ENCODE measurements at places on chromosomes 16 and 17. TPM values are rescaled to one million over a fixed set of nuclear protein-coding genes. Genes with fewer than 3 reads are reported as not detected.

SPHK1 gene
- 47.4 TPM for total RNA-seq

DUS1L gene
- 88.9 TPM for total RNA-seq

FBXW10 gene
- not detected for total RNA-seq

HOXB5 gene
- total RNA-seq, result 3.8 TPM

- no peaks in the 10 kb centered on the region for H3K27me3 ChIP-seq
- DNase-seq, result no peak
- peaks cover 39% of the 10 kb centered on the region for H3K36me3 ChIP-seq
These were observed 2.4 kb downstream of the ACTG1 start for GRCh38 chr17:81509972-81510784.

- H3K27me3 ChIP-seq, result no peaks in the 10 kb centered on the region
- no peak for DNase-seq
- H3K27ac ChIP-seq, result no peak overlapping the region
- H3K4me1 ChIP-seq, result peaks cover 68% of the 10 kb centered on the region
- no peak overlapping the region for H3K4me3 ChIP-seq
- no peaks in the 10 kb centered on the region for H3K36me3 ChIP-seq
These were observed 10.1 kb downstream of the LITAF start for GRCh38 chr16:11576427-11577289.

DNA sequence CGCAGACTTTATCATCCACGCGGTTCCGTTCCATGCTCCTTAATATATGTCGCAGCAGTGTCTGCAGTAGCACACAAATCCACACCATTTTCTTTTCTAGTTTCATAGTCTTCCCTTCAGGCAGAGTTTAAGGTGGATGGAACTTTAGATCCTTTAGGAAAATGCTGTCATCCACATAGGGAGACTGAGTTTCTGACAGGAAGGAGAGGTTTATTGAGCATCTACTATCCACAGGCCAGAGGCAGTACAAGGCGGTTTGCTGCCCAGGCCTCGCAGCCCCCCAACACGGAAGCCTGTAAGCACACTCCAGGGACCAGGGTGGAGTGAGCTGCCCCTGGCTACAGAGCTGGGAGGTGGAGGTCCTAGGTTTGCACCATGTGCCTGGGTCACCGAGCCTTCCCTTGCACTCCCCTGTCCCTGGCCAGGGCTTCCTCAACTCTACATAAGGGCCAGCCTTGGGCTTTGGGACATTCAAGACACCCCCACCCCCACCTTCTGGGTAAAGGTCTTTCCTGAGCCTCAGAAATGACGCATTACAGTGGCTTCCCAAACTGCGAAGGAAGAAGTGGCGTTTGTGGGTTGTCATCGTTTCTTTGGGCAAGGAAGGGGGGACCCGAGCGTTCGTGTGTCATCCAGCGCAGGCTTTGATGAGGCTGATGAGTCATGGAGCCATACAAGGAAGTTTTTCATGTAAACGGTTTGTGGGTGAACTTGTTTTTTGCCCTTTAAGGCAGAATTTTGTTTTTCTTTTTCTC, 146.5 kb upstream of the PLCG2 start:
- no peaks in the 10 kb centered on the region for H3K27me3 ChIP-seq
- H3K4me3 ChIP-seq, result no peak overlapping the region
- no peaks in the 10 kb centered on the region for H3K4me1 ChIP-seq
- DNase-seq, result no peak
- no peaks in the 10 kb centered on the region for H3K36me3 ChIP-seq

- no peak for DNase-seq
- H3K27me3 ChIP-seq, result no peaks in the 10 kb centered on the region
- peak overlapping the region; percentile 59 for H3K4me3 ChIP-seq
These were observed 4.7 kb upstream of the CHD3 start for GRCh38 chr17:7883781-7884386.

DNA sequence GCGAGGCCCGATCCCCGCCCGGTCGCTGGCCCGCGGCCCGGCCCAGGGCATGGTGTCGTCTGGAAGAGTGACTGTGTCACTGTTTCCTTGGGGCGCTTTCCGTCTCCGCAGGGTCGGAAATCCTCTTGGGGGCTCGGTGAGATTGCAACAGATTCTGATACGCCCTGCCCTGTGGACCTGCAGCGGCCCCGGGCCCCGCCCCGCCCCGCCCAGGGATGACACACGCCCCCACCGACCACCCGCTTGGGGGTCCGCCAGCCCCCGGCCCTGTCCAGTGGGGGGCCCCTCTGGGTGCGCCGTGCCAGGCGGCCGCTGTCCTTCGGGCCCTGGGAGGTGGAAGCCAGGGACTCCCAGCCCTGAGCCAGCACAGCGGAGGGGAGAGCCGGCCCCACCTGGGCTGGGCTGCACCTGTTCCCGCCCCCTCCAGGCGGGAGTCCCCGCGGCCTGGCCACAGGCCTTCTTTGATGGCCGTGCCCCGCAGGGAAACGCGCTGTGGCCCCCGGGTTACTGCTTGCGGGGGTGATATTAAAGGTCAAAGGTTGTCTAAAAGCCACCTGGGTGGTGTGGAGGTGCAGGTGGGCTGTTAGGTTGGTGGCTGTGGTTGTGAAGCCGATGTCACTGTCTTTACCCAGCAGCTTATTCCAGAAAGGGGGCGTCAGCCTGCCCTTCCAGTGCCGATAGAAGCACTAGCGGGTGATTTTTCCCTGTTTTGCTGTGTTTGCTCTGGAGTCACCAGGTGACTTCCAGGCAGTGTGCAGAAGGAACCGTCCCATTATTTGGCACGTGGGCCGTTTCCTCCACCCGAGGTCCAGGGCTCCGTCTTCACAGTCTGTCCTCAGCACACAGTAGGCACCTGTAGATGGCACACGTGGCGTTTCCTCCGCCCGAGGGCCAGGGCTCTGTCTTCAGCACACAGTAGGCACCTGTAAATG, 752 bp downstream of the TBC1D24 start:
- no peaks in the 10 kb centered on the region for H3K36me3 ChIP-seq
- H3K27ac ChIP-seq, result no peak overlapping the region
- peak overlapping the region; percentile 90 for H3K4me3 ChIP-seq
- DNase-seq, result no peak
- H3K4me1 ChIP-seq, result peaks cover 19% of the 10 kb centered on the region

DNA sequence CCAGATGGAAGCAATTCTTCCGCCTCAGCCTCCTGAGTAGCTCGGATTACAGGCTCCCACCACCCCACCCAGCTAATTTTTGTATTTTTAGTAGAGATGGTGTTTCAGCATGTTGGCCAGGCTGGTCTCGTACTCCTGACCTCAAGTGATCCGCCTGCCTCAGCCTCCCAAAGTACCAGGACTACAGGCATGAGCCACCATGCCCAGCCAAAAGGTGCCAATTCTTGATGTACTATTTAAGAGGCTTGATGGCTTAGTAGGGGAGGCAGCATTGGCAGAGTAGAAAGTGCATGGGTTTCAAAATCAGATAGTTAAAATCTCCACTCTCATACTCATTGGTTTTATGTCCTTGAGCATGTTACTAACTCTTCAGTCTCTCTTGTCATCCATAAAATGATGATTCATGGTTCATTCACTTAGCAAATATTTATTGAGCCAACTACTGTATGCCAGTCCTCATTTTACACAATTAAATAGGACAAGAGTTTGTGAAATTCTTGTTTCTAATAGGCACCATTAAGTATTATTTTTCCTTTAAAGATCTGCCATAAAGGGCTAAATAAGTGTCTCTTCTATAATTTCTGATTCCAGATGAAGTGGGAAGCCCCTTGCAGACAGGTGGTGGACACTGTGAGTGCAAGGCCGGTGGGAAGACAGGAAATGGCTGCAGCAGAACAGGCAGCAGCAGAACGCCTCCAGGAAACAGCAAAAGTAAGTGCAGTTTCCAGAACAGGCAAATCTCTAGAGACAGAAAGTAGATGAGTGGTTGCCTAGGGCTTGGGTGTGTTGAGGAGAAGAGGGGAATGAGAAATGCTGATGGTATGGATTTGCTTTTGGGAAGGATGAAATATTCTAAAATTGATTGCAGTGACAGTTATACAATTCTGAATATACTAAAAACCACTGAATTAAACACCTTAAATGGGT, 8.2 kb upstream of the RPL27 start:
- H3K4me1 ChIP-seq, result no peaks in the 10 kb centered on the region
- no peak overlapping the region for H3K4me3 ChIP-seq
- no peak for DNase-seq
- H3K36me3 ChIP-seq, result peaks cover 36% of the 10 kb centered on the region
- H3K27ac ChIP-seq, result no peak overlapping the region

DNA sequence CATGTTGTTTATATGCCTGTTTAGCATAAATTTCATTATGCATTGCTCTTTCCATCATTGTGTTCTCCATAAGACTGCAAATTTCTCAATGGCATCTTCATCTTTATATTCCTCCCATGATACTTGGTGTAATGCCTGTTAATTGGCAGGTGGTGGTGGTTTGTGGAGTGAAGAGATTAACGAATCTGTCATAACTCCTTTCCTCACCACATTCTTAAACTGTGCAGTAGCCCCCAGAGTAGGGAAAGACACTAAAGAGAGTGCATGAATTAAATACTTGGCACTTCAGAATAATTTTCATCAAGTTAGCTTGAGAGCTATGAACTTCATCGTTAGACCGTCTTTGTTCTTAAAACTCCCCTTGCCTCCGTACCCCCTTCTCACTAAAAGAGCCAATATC, 329.7 kb downstream of the HS3ST3B1 start:
- H3K36me3 ChIP-seq, result no peaks in the 10 kb centered on the region
- no peaks in the 10 kb centered on the region for H3K27me3 ChIP-seq
- H3K4me3 ChIP-seq, result no peak overlapping the region

GRCh38 chr16:85310868-85311585, 198.8 kb upstream of the CIBAR2 start:
- no peak overlapping the region for H3K27ac ChIP-seq
- no peaks in the 10 kb centered on the region for H3K27me3 ChIP-seq
- H3K36me3 ChIP-seq, result no peaks in the 10 kb centered on the region
- H3K4me3 ChIP-seq, result no peak overlapping the region
- DNase-seq, result no peak

DNA sequence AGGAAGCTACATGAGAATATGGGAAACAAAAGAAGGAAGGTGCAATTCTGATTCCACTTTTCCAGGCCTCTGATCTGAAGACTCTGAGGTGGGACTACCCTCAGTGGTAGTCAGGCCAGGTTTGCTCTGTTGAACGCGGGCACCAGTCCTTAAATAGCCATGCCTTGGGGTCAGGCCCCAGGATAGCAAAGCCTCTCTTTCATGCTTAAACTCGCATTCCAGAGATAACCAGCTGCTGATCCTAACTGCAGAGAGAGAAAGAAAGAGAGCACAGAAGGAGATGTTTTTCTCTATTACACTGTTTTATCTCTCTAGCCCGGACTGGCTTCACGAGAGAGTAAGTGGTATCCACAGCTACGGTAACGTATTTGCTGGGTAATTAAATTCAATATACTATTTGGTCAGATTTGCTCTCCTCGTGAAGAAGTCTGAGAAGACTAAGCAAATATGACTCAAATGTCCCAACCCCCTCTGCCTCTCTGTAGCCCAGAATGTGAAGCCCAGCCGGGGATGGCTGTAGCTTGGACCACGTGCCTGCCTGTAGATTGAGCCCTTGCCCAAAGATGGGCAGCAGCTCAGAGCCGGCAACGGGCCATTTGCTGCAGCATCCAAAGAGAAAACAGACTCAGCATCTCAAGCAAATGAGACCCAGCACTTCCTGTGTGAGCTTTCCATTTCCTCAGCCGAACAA, 122.2 kb downstream of the SMG6 start:
- peaks cover 77% of the 10 kb centered on the region for H3K4me1 ChIP-seq
- peak overlapping the region; percentile 16 for H3K4me3 ChIP-seq
- H3K27ac ChIP-seq, result peak overlapping the region; percentile 91
- H3K27me3 ChIP-seq, result no peaks in the 10 kb centered on the region
- H3K36me3 ChIP-seq, result peaks cover 2% of the 10 kb centered on the region

GRCh38 chr16:3148256-3149192, 13.7 kb downstream of the ZNF213 start:
- H3K36me3 ChIP-seq, result no peaks in the 10 kb centered on the region
- peaks cover 22% of the 10 kb centered on the region for H3K4me1 ChIP-seq
- no peaks in the 10 kb centered on the region for H3K27me3 ChIP-seq
- H3K27ac ChIP-seq, result no peak overlapping the region

DNA sequence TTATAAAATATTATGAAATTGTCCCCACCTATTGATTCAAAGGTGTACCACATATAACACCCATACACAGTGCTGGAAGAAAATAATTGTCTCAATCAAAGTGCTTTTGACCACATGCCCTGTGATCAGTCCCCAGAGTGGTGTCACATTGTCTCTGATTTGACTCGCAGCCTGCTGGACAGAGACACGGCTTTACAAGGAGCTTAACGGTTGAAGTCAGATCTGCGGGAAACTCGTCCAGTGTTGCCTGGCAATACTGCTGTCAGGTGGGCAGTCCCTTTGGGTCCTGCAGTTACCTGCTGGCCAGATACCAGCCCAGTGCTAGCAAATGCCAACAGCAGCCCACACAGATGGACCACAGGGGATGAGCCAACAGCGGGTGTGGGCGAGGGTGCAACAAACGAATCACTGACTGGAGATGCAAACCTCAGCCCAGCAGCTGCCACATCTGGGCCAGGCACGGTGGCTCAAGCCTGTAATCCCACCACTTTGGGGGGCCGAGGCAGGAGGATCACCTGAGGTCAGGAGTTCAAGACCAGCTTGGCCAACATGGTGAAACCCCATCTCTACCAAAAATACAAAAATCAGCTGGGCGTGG, 26.2 kb upstream of the SSTR2 start:
- no peaks in the 10 kb centered on the region for H3K4me1 ChIP-seq
- H3K27ac ChIP-seq, result no peak overlapping the region
- no peaks in the 10 kb centered on the region for H3K27me3 ChIP-seq
- DNase-seq, result no peak
- no peaks in the 10 kb centered on the region for H3K36me3 ChIP-seq
- H3K4me3 ChIP-seq, result no peak overlapping the region
